ENCODE measurements at places on chromosomes 2 and 18. TPM values are rescaled to one million over a fixed set of nuclear protein-coding genes. Genes with fewer than 3 reads are reported as not detected.

DNA sequence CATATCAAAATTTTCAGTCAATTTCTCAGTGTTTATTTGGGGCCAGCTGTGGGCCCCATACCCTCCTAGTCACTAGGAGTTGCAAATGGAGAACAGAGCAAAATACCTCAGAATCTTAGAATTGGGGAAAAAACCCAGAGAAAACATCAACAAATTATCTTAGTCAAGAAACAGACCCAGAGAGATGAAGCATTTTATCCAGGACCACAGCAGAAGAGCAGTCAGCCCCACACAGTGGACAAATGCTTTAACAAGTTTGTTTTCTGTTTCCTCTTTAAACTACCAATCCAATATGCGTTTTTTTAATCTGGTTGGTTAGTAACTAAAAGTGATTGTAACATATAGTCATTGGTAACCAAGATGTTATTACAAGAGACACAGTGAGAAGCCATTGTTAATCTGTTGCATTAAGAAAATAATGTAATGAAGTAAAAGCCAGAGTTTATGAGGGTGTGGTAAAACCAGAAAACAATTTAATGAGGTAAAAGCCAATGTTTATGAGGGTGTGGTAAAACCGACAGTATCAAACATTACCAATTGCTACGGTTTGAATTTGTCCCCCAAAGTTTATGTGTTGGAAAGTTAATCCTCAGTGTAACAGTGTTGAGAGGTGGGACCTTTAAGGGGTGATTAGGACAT is 60.7 kb upstream of the COX7A2L start:
- H3K4me1 ChIP-seq: no peaks in the 10 kb centered on the region
- H3K27ac ChIP-seq: no peak overlapping the region

SLC4A5 gene
- total RNA-seq: 8.4 TPM

NCK2 gene
- 34.1 TPM for total RNA-seq

GRCh38 chr2:67510745-67511144 is 113.6 kb downstream of the ETAA1 start:
- no peak overlapping the region for H3K4me3 ChIP-seq
- no peak overlapping the region for H3K27ac ChIP-seq
- H3K4me1 ChIP-seq: no peaks in the 10 kb centered on the region
- no peak for DNase-seq
- H3K36me3 ChIP-seq: no peaks in the 10 kb centered on the region

DSEL gene
- total RNA-seq: 0.11 TPM

GRCh38 chr2:101717071-101717845 is 19.8 kb downstream of the MAP4K4 start:
- H3K27ac ChIP-seq: peak overlapping the region; percentile 82
- H3K4me1 ChIP-seq: peaks cover 41% of the 10 kb centered on the region
- no peaks in the 10 kb centered on the region for H3K27me3 ChIP-seq

DCDC2C gene
- total RNA-seq: not detected

- no peak overlapping the region for H3K27ac ChIP-seq
- no peak overlapping the region for H3K4me3 ChIP-seq
- H3K36me3 ChIP-seq: no peaks in the 10 kb centered on the region
- DNase-seq: no peak
Measured at GRCh38 chr2:176018708-176019107, 16.6 kb upstream of the LNPK start.

DNA sequence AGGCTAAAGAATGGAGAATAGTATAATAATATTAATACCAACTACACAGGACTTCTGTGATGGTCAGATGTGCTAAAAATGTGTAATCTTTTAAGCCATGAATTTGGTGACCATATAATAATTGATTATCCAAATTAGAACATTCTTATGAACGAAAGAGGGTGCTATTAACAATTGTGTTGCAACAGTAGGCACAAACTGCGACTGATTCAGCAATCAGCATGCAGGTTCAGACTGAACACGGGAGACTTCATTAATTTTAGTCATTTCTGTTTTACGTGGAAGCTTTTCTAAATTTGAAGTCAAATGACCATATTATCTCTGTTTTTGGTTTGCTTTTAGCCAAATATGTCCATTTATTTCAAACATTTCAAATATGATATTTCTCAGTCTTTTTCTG is 54.6 kb upstream of the CHST9 start:
- DNase-seq: no peak
- no peaks in the 10 kb centered on the region for H3K36me3 ChIP-seq
- no peak overlapping the region for H3K4me3 ChIP-seq

PDE1A gene
- total RNA-seq: not detected

GRCh38 chr18:54957996-54958395 is 1.3 kb downstream of the CCDC68 start:
- no peak overlapping the region for H3K4me3 ChIP-seq
- H3K27ac ChIP-seq: no peak overlapping the region
- peaks cover 9% of the 10 kb centered on the region for H3K27me3 ChIP-seq
- DNase-seq: no peak

PER2 gene
- total RNA-seq: 26.3 TPM

DNA sequence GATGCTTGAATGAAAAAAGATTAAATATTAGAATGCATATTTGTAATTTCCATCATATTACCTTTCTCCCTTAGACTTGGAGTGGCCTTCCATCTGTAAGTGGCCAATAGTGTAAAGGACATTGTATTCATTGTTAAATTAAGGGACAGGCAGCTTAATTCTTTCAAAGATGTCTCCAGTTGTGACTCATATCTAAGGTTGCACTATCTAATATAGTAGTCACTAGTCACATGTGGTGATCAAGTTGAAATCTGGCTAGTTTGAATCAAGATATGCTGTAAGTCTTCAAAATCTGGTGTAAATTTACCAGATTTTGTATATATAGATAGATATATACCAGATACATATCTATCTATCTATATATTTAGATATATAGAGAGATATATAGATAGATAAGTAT is 52.4 kb upstream of the AGPS start:
- no peaks in the 10 kb centered on the region for H3K27me3 ChIP-seq
- no peak for DNase-seq
- no peaks in the 10 kb centered on the region for H3K36me3 ChIP-seq
- H3K4me3 ChIP-seq: no peak overlapping the region
- no peak overlapping the region for H3K27ac ChIP-seq

ATP6V1B1 gene
- total RNA-seq: not detected

DNA sequence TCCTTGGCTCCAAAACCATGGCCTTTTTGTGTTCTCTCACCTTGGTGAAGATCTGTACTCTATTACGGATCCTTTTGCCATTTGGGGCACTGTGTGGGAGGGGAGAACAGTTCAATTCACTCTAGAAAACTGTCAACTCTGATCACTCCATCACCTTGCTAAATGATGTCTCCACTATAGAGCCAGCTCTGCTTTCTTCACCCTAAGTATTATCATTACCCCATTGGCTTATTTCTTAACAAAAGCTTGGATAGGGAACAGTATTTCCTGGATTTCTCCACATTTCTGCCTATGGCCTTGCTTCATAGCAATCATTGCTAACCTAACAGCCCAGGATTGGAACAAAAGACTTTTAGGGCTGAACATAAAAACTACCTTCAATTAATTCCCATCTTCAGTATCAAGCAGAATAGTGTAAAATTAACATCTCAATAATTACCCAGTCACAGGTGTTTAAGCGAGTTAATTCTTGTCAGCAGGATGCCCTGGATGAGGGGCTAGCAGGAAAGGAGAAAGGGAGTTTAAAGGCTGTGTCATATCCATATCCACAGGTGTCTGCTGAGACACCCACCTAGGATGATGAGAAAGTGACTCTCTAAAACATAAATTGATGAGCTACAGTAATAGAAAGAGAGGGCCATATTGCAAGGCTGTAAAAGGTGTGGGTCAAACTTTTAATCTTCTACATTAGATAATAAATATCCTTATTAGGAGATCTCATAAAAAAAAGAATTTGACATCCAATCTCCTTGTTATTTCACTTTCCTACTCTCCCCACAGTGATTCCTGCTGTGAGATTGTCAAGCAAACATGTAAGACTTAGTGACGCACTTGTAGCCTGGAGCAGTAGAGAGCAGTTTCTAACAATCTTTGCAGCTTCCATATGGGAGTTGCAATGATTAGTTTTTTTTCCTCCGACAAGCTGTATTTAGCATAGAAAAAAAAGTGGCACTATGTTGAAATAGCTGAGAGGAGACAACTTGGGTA is 589.5 kb upstream of the NXPH2 start:
- H3K4me1 ChIP-seq: no peaks in the 10 kb centered on the region
- H3K4me3 ChIP-seq: no peak overlapping the region
- H3K27ac ChIP-seq: no peak overlapping the region
- H3K27me3 ChIP-seq: no peaks in the 10 kb centered on the region
- DNase-seq: no peak
- H3K36me3 ChIP-seq: no peaks in the 10 kb centered on the region

GRCh38 chr2:172354347-172354746 is 73.0 kb upstream of the ITGA6 start:
- no peaks in the 10 kb centered on the region for H3K36me3 ChIP-seq
- no peak overlapping the region for H3K27ac ChIP-seq
- H3K4me3 ChIP-seq: no peak overlapping the region
- no peaks in the 10 kb centered on the region for H3K27me3 ChIP-seq
- H3K4me1 ChIP-seq: no peaks in the 10 kb centered on the region

TNFRSF11A gene
- 10.9 TPM for total RNA-seq

ADD2 gene
- total RNA-seq: 0.16 TPM

PRR30 gene
- total RNA-seq: not detected

KCNJ3 gene
- not detected for total RNA-seq

DNAJC5G gene
- not detected for total RNA-seq

HOXD11 gene
- not detected for total RNA-seq

GRCh38 chr2:6872394-6872793 is 5.2 kb upstream of the RSAD2 start:
- H3K4me1 ChIP-seq: no peaks in the 10 kb centered on the region
- no peaks in the 10 kb centered on the region for H3K36me3 ChIP-seq
- no peak overlapping the region for H3K27ac ChIP-seq
- no peak overlapping the region for H3K4me3 ChIP-seq
- no peaks in the 10 kb centered on the region for H3K27me3 ChIP-seq

ADI1 gene
- 15.9 TPM for total RNA-seq

DNA sequence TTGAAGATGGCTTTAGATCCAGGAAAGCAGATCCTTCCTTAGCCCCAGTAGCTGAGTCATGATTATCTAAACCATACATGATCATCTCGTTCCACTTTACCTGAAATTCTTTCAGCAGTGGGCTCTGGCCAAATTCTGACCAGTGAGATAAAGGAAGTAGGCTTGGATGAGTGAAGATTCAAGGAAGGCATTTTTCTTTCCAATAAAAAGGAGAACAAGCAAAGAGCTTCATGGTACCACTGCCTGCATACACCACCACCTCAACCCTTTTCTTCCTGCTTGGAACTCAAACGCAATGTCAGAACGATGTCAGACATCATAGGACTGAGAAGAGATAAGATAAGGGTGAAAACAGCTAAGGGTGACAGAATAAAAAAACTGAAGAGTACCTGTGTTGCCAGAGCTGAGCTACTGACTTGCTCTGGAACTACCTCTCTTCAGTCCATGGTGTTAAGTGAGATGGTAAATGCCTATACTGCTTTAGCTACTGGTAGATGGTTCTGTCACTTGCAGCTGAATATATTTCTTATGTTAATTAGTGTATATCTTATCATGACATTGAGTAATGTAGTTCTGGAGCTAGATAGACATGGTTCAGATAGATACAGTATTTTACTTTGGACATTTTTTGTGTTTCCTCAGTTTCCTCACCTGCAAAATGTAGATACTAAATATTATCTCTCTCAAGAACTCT is 58.7 kb upstream of the ACVR1 start:
- H3K36me3 ChIP-seq: no peaks in the 10 kb centered on the region
- no peaks in the 10 kb centered on the region for H3K4me1 ChIP-seq
- H3K4me3 ChIP-seq: no peak overlapping the region
- no peak for DNase-seq
- no peaks in the 10 kb centered on the region for H3K27me3 ChIP-seq

AGAP1 gene
- total RNA-seq: 42.0 TPM

CRYGB gene
- total RNA-seq: not detected

ALK gene
- total RNA-seq: not detected

GRCh38 chr2:216163518-216163917 is 54.4 kb downstream of the XRCC5 start:
- no peak overlapping the region for H3K4me3 ChIP-seq
- peaks cover 4% of the 10 kb centered on the region for H3K4me1 ChIP-seq
- H3K36me3 ChIP-seq: peaks cover 80% of the 10 kb centered on the region
- DNase-seq: no peak

DNA sequence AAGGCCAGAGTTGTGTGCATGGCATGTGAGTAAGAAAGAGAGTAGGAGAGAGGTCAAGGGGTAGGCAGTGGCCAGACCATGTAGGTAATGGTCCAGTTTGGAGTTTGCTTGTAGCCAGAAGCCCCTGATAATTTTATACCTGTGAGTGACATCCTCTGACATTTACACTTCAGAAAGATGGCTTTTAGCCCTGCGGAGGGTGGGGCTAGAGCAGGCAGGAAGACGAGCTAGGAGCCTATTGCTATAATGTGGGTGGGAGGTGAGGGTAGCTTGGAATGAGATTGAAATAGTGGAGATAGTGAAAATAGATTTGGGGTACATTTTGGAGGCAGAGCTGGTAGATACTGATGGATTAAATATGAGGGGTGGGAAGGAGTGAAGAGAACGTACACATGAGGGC is 48.8 kb upstream of the MGAT5 start:
- peak; percentile 24 for DNase-seq
- no peak overlapping the region for H3K27ac ChIP-seq
- no peak overlapping the region for H3K4me3 ChIP-seq
- no peaks in the 10 kb centered on the region for H3K36me3 ChIP-seq
- H3K4me1 ChIP-seq: peaks cover 12% of the 10 kb centered on the region

DNA sequence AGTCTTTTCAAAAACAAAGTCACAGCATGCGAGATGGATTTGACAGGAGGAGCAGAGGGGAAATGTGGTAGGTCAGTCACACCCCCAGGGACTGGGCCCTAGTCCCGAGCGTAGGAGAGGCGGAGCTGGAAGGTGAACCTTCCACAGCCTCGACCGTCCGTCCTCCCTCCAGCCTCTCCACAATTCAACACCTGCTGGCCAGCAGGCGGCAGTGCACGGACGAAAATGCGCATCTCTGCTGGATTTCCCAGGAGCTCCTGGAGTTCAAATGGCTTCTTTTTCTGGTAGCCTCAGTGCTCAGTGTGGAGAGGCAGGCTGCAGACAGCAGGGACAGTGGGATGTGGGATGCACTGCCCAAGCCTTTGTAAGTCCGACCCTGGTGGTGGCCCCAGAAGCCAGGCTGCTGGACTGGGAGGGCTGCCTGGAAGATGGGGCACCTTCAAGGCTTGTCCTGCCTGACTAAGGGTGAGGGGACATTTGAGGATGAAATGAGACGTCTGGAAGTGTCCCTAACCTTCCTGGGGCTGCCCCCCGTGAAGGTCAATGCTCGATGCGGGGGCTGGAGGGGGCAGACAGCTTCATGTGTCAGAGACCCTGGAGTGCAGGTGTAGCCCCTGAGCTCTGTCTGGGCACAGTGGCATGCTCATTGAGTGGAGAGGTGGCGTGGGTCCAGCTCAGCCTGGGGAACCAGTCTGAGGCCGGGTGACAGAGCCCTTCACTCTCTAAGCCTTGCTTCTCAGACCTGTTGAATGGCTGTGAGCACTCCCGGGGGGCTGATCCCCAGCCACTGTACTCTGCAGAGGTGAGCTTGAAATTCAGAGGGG is 189.5 kb downstream of the TFCP2L1 start:
- H3K36me3 ChIP-seq: no peaks in the 10 kb centered on the region
- H3K27ac ChIP-seq: no peak overlapping the region
- no peak overlapping the region for H3K4me3 ChIP-seq
- no peak for DNase-seq
- no peaks in the 10 kb centered on the region for H3K27me3 ChIP-seq
